ENCODE measurements at places on chromosomes 2 and 18.

DNA sequence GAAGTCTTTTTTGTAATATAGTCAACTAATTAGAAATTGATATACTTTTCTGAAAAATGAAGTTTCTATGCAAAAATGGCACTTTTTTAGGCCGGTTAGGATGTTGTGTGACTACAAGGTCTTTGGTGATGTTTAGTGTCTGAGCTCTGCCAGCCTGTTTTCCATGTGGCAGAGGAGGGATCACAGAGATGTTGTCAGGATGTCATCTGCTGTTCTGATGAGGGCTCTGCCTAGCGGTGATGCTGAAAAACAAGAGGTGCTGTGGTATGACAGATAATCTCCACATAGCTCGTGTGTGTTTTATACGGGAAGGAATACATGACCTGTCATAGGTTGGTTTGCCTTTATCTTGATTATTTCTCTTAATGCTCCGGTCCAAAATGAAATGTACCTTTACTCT, 12.0 kb upstream of the IAH1 start:
- DNase-seq = no peak

DNA sequence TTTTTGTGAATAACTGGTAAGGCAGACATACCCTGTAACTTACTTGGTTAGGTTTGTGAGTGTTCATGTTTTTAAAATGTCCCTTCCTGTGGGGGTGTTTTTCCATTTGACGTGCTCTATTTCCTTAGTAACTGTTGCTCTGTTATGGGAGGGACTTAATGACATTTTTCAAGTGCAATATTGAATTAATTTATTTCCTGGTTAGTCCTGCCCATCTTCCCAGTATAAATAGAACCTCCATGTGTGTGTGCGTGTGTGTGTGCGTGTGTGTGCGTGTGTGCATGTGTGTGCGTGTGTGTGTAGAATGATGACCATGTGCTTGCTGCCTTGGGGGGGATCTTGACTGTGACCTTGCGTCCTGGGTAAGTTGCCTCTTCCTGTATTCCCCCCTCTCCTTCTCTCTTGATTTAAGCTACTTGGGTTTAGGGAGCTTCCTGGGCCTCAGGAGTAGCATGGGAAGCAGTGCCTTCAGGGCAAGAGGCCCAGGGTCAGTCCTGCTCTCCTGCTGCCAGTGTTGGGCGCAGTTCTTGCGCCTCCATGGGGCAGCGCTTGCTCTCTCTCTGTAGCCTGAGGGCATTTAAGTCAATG, 163.9 kb downstream of the LDLRAD4 start:
- DNase-seq = no peak

DNA sequence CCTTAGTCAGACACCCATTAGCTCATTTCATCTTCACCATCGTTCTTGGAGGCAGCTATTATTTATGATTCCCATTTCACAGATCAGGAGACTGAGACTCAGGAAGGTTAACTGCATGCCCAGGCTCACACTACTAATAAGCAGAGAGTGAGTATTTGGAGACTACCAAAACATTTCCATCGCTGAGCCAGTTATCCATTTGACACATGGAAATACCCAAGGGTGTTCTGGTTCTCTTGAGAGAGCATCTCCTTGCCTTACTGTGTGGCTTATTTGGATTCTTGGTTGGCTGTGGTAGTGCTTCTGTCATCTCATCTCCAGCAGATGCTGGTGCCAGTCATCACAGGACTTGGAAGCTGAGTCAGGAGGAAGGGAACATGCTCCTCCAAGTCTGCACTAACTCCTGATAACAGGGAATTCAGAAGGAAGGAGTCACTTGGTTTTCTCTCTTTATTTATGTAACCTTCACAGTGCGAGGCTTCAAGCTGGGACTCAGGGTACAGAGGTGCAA, 55.2 kb downstream of the RASGRP3 start:
- DNase-seq = no peak

DNA sequence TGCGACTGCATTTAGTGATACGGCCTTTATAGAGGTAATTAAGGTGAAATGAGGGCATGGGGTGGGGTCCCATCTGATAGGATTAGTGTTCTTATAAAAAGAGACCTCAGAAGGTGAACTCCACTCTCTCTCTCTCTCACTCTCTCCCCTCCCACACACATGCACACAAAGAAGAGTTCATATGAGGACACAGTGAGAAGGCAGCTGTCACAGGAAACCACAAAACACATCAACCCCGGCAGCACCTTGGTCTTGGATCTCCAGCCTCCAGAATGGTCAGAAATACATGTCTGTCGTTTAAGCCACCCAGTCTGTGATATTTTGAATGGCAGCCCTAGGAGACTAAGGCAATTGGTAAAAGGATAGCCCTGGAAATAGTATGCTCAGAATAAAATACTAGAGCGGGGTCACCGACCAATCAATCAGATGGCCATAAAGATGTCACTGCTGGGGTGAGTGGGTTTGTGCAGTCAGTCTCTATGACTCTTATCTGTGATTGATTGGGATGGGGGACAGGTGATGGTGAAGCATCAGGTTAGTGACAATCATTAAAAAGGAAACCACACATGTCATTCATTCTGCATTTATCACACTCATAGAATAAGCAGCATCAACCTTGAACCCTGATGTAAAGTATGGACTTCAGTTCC, 118.9 kb upstream of the POU3F3 start:
- DNase-seq = no peak

- no peak for DNase-seq
Measured at GRCh38 chr2:149410701-149411484, 80.5 kb downstream of the LYPD6 start.

All from activated T-cell treated with anti-CD3 and anti-CD28 coated beads for 1 hour (primary cell).